ENCODE measurements at places on chromosomes 2 and 18.

GRCh38 chr2:239296020-239296932 is 104.5 kb downstream of the HDAC4 start:
- H3K4me1 ChIP-seq: peaks cover 67% of the 10 kb centered on the region
- no peak overlapping the region for H3K27ac ChIP-seq
- no peak overlapping the region for H3K4me3 ChIP-seq
- no peak for DNase-seq
- H3K36me3 ChIP-seq: no peaks in the 10 kb centered on the region

GRCh38 chr2:201882353-201883090 is 76.2 kb downstream of the CDK15 start:
- peaks cover 91% of the 10 kb centered on the region for H3K4me1 ChIP-seq
- H3K27ac ChIP-seq: peak overlapping the region; percentile 97
- H3K27me3 ChIP-seq: no peaks in the 10 kb centered on the region
- peak overlapping the region; percentile 66 for H3K4me3 ChIP-seq

- H3K36me3 ChIP-seq: no peaks in the 10 kb centered on the region
- H3K4me1 ChIP-seq: peaks cover 54% of the 10 kb centered on the region
- H3K27ac ChIP-seq: no peak overlapping the region
- H3K27me3 ChIP-seq: peaks cover 19% of the 10 kb centered on the region
- no peak overlapping the region for H3K4me3 ChIP-seq
- DNase-seq: no peak
Observed at GRCh38 chr2:217994776-217995274, 8.0 kb downstream of the TNS1 start.

- peaks cover 52% of the 10 kb centered on the region for H3K4me1 ChIP-seq
- no peak overlapping the region for H3K4me3 ChIP-seq
- H3K27me3 ChIP-seq: peaks cover 3% of the 10 kb centered on the region
- DNase-seq: no peak
- H3K36me3 ChIP-seq: peaks cover 75% of the 10 kb centered on the region
Observed at GRCh38 chr18:44955825-44956224, 275.1 kb downstream of the SETBP1 start.

DNA sequence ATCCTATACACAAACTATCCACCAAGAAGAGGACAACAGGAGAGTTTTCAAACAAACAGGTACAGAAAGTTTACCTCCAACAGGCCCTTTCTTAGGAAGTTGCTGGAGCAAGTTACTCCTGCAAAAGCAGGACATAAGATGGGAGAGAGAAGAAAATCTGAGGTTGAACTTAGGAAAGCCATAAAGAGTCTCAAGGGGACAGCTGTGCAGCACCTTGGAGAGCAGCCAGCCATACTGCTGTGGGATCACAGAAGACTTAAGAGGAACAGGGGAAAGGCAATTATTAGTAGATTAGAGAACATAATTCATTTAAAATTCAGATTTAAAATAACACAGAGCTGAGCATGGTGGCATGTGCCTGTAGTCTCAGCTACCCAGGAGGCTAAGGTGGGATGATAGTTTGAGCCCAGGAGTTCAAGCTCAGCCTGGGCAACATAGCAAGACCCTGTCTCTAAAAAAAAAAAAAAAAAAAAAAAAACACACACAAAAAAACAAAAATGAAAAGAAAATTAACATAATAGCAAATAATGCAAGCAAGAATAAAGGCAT is 148.1 kb upstream of the SIX3 start:
- no peak overlapping the region for H3K27ac ChIP-seq
- H3K4me1 ChIP-seq: no peaks in the 10 kb centered on the region
- no peaks in the 10 kb centered on the region for H3K36me3 ChIP-seq
- no peak overlapping the region for H3K4me3 ChIP-seq
- peak; percentile 68 for DNase-seq

DNA sequence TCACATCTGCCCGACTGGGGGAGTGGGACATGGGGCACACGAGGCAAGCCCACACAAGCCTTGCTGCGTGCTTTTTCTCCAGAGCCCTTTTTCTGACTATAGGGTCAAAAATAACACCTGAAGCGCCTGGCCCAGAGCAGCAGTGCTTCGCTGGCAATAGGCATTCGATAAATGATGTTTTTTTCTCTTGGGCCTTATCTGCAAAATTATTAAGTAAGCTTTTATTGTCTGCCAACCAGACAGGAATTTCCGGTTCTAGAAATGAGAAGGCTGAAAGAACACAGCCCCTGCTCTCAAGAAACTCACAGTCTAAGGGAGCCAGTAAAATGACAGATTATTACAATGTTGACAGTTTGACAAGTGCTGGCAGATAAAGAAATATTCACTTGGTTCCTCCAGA is 2.7 kb upstream of the TMBIM1 start:
- H3K27me3 ChIP-seq: peaks cover 15% of the 10 kb centered on the region
- H3K27ac ChIP-seq: peak overlapping the region; percentile 66
- no peak overlapping the region for H3K4me3 ChIP-seq
- no peak for DNase-seq
- no peaks in the 10 kb centered on the region for H3K36me3 ChIP-seq
- peaks cover 75% of the 10 kb centered on the region for H3K4me1 ChIP-seq

DNA sequence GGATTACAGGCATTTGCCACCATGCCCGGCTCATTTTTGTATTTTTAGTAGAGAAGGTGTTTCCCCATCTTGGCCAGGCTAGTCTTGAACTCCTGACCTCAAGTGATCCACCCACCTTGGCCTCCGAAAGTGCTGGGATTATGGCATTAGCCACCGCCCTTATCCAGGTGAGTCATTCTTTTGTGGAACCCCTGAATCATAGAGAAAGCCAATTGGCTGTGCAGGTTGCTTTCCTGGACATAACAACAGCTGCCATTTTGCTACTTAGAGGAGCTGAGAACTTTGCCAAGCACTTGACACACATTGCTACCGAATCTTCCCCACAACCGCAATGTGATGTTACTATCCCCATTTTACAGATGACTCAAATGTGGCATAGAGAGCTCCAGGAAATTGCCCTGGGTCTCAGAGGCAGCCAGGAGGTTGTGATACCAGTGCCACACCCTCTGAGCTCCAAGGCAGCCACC is 36.0 kb downstream of the SETBP1 start:
- no peak overlapping the region for H3K4me3 ChIP-seq
- no peak for DNase-seq
- no peak overlapping the region for H3K27ac ChIP-seq
- H3K4me1 ChIP-seq: peaks cover 68% of the 10 kb centered on the region
- H3K27me3 ChIP-seq: no peaks in the 10 kb centered on the region
- peaks cover 54% of the 10 kb centered on the region for H3K36me3 ChIP-seq

GRCh38 chr2:25314514-25315315 is 27.0 kb downstream of the DNMT3A start:
- peak; percentile 59 for DNase-seq
- peaks cover 61% of the 10 kb centered on the region for H3K4me1 ChIP-seq
- no peak overlapping the region for H3K27ac ChIP-seq
- no peaks in the 10 kb centered on the region for H3K36me3 ChIP-seq

GRCh38 chr2:75555701-75556100 is 5.0 kb downstream of the EVA1A start:
- H3K36me3 ChIP-seq: peaks cover 11% of the 10 kb centered on the region
- H3K4me3 ChIP-seq: peak overlapping the region; percentile 26
- H3K4me1 ChIP-seq: peaks cover 87% of the 10 kb centered on the region

- H3K4me1 ChIP-seq: no peaks in the 10 kb centered on the region
- H3K4me3 ChIP-seq: no peak overlapping the region
- no peaks in the 10 kb centered on the region for H3K27me3 ChIP-seq
- no peak overlapping the region for H3K27ac ChIP-seq
Observed at GRCh38 chr2:102337481-102338386, 17.9 kb upstream of the IL18R1 start.

DNA sequence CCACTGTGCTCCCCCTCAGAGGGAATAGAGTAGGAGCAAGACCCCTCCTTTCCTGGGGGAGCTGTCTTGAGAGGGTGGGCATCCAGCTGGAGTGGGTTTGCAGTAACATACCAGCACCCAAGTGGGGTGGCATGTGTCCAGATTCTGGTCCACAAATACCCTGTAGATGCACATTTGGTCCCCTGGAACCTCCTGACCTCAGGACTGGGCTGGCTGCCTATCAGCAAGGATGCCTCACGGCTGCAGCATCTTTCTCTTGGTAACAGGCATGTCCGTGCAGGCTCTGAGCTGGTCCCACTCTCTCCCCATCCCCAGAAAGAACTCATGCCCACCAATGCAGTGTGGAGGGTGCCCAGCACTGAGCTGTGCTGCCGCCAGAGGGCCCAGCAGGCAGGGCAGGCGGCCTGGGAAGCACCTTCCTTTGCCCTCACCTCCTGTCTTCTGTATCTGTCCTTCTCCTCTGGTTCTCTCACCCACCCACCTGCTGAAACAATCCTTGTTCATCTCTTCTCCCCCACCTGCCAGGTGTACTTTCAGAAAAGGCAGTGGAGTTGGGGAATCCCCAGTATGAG is 47.4 kb downstream of the ITGB1BP1 start:
- H3K27me3 ChIP-seq: no peaks in the 10 kb centered on the region
- peaks cover 40% of the 10 kb centered on the region for H3K4me1 ChIP-seq
- no peak for DNase-seq
- H3K36me3 ChIP-seq: peaks cover 65% of the 10 kb centered on the region
- H3K27ac ChIP-seq: no peak overlapping the region

DNA sequence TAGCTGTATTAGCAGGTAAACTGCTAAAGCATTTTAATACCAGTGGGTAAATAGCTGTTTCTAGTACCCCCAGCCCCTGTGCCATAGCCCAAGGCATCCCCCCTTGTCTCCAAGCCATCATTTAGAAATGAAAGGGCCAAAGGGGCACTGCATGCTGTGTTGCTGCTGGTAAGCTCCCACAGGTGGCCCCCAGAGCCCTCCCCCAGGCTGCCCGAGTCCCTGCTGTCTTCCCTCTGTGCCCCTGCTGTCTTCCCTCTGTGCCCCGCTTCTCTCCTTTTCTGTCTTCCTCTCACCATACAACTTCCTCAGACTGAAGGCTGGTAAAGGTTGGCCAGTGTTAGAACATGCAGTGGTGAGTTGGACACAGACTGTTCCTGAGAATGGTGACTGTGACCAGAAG is 42.1 kb downstream of the ZAP70 start:
- H3K27me3 ChIP-seq: no peaks in the 10 kb centered on the region
- H3K36me3 ChIP-seq: peaks cover 47% of the 10 kb centered on the region
- H3K4me3 ChIP-seq: no peak overlapping the region
- DNase-seq: no peak
- H3K4me1 ChIP-seq: peaks cover 43% of the 10 kb centered on the region

- peak; percentile 13 for DNase-seq
- no peak overlapping the region for H3K4me3 ChIP-seq
- peaks cover 21% of the 10 kb centered on the region for H3K4me1 ChIP-seq
Observed at GRCh38 chr2:201007584-201007998, 44.1 kb upstream of the ORC2 start.

GRCh38 chr2:102677244-102678215 is 58.2 kb downstream of the SLC9A2 start:
- H3K4me1 ChIP-seq: no peaks in the 10 kb centered on the region
- no peak overlapping the region for H3K27ac ChIP-seq
- no peak overlapping the region for H3K4me3 ChIP-seq
- no peaks in the 10 kb centered on the region for H3K36me3 ChIP-seq
- no peak for DNase-seq

- H3K4me1 ChIP-seq: peaks cover 17% of the 10 kb centered on the region
- no peaks in the 10 kb centered on the region for H3K27me3 ChIP-seq
- H3K27ac ChIP-seq: no peak overlapping the region
- no peak for DNase-seq
Observed at GRCh38 chr2:179104736-179105135, 54.8 kb upstream of the CCDC141 start.

DNA sequence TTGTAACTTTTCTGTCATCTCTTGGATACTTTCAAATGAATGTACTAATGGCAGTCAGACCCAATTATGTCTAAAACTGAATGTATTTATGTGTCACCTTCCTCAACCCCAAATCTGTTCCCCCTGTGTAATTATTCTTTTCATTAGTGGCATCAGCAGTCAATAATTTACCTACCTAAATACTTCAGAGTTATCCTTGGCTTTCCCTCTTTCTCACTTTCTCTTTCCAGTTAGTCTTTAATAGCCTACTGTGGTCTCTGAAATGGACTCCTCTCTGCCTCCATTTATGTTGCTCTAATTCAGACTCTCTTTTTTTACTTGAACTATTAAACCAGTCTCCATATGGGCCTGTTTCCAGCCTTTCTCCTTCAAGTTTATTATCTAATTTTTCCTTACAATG is 21.0 kb downstream of the C18orf63 start:
- no peaks in the 10 kb centered on the region for H3K36me3 ChIP-seq
- no peak overlapping the region for H3K27ac ChIP-seq
- no peak overlapping the region for H3K4me3 ChIP-seq
- H3K4me1 ChIP-seq: peaks cover 8% of the 10 kb centered on the region
- H3K27me3 ChIP-seq: no peaks in the 10 kb centered on the region
- no peak for DNase-seq

- no peak overlapping the region for H3K27ac ChIP-seq
- DNase-seq: no peak
- H3K4me3 ChIP-seq: no peak overlapping the region
- no peaks in the 10 kb centered on the region for H3K36me3 ChIP-seq
Observed at GRCh38 chr2:41483226-41483625, 564.6 kb upstream of the PKDCC start.

DNA sequence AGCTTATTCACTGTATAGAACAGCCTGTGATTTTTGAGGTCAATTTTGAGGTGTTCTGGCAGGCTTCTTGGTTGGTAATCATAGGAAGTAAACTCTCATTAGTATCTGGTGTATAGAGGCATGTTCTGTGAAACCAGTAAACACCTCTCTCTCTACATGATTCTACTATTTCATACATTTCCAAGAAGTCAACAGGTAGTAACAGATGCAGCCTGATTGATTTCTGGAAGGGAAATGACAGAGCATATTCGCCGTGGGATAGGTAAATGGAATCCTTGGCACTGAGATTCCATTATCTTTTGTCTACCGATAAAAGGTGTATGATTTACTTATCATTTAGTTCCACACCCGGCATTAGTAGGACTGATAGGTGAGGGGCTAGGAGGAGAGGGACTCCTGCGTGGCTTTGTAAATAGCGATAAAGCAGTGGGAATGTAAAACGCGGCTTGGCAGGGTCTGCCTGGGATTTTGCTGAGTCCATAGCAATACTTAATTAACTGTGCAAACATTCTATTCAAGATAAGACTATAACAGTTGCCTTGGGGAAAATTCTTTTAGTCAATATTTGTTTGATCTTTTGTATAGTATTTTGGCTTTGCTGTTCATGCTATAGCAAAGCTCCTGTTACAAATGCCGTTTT is 32.3 kb downstream of the LYPD6B start:
- no peaks in the 10 kb centered on the region for H3K36me3 ChIP-seq
- DNase-seq: no peak
- no peak overlapping the region for H3K4me3 ChIP-seq
- peaks cover 25% of the 10 kb centered on the region for H3K4me1 ChIP-seq
- H3K27ac ChIP-seq: no peak overlapping the region

- no peak for DNase-seq
- H3K4me3 ChIP-seq: peak overlapping the region; percentile 6
- peaks cover 54% of the 10 kb centered on the region for H3K4me1 ChIP-seq
- peak overlapping the region; percentile 97 for H3K27ac ChIP-seq
- peaks cover 27% of the 10 kb centered on the region for H3K36me3 ChIP-seq
Observed at GRCh38 chr18:7749510-7749981, 182.4 kb downstream of the PTPRM start.

DNA sequence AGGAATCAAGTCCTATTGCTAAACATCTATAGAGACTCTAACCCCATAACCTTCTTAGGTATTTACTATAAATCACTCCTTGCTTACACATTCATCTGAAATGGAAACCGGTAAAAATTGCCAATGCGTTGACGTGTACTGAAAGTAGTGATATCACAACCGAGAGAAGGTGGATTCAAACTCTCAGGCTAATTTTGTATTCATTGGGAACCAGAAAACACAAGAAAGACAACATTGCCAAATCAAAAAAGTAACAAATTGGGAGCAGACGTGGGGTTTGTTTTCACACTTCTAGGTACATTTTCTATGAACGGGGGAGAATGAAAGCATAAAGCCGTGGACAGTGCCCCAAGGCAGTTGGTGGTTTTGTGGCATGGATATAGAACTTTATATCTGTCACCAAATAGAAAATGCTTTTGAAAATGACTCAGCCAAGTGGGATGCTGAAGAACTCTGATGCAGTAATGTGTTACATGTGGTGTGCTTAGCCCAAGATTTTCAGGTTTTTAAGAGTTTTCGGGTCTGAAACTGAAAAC is 155.1 kb upstream of the RASGRP3 start:
- no peak for DNase-seq
- H3K27me3 ChIP-seq: no peaks in the 10 kb centered on the region
